Right lobe of liver (tissue), 6 donors: ENCODE measurements at places on chromosomes 2 and 18.

DNA sequence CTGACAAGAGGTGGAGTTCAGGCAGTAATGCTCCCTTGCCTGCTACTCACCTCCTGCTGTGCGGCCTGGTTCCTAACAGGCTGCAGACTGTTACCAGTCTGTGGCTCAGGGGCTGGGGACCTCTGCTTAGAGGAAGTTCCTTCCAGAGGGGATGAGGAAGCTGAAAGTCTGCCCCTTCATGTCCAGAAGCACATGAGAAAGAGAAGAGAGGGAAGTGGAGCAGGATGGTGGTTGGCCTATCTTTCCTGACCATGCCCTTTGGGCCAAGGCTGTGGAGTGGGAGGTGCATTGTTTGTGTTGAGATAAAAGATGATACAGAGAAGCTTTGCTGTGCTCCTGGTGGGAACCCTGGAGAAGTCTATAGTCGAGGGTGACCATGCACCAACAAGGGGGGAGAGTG, 112.5 kb downstream of the LPIN1 start:
- no peak for DNase-seq

- no peak for DNase-seq
Observed at GRCh38 chr2:190781604-190782198, 98.9 kb upstream of the GLS start.

- no peak for DNase-seq
Observed at GRCh38 chr2:202032846-202033316, 774 bp upstream of the FZD7 start.

DNA sequence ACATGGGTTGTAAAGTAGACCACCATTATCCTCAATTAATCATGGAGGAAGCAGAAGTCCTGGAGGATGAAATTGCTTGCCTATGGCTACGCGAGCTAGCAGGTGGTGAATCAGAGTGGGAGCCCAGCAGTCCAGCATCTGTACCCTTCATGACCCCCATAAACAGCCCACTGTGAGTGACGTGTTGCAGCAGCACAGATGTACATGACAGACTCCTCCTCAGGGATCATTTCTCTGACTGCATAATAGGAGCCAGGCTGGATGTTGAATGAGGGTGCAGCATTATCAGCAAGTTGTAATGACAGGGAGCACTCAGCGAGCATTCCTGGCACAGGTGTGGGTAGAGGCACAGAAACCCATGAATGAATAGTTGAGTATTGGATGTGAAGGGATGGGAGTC, 339.3 kb downstream of the MYCN start:
- DNase-seq: no peak

DNA sequence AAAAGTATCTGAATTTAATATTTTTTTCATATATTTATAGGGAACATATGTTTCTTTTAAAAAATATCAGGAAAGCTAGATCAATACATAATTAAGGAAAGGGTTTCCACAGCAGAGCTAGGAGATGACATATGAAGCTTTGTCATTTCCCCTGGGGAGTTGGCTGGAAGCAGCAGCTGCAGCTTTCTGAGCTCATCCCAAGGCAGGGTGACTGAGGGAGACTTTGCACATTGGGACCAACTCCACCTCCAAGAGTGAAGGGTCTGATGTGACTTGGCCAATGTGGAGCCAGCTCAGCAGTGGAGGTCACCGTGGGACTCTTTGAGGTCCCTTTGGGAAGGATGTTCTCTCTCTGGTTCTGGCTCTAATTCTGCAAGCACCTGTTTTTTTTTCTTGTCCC, 315.1 kb downstream of the RDH14 start:
- DNase-seq: no peak

- no peak for DNase-seq
Observed at GRCh38 chr2:28979041-28979440, 2.1 kb upstream of the TOGARAM2 start.

GRCh38 chr18:13518382-13518781, 208.0 kb downstream of the FAM210A start:
- DNase-seq: no peak

DNA sequence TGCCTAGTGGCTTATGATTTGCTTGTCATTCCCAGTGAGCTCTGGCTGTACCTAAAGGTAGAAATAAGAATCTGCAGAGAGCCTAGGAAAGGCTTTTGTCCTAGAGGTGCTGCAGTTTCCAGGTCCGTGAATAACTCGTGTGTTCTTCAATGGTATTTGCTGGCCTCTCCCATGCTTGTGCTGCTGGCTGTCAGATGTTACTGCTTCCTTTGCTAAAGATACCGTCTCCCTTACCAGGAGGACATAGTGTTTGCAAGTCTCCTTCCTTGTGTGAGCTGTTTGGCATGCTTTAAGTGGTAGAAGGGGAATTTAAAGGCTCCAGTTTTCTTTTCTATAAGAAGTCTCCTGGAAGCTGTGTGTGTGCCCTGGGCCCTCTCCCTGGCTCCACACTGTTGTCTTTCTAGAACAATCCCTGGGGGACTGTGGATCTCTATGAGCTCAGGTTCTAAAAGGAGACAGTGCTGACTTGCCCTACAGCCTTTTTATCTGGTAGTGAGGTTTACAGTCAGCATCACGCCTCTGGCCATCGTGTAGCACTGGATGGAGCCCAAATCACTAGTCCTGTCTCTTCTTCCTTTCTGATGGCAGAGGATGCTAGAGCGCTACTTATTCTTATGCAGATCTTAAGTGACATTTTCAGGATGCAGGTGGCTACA, 65.8 kb downstream of the RNF144A start:
- DNase-seq: no peak

DNA sequence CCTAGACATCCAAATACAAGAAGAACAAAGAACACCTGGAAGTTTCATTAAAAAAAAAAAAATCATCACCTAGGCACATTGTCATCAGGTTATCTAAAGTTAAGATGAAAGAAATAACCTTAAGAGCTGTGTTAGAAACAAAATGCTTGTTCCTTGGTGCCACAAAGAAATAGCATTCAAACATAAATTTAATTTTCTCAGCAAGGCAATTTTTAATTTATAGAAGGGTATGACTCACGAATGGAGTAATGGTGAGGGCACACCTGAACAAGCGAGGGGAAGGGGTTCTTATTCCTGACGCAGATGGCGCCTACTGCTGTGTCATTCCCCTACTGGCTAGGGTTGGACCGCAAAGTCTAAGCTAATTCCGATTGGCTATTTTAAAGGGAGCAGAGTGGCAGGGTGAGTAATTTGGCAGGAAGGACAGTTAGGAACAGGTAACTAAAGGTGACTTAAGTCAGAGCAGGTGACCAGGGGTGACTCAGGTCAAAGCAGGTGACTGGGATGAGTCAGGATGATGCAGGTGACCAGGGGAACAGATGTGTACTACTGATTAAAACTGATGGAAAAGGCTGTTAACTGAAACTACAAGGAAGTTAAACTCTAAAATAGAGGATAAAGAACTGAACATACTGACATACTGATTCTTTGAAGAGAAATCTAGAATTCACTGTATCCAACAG, 30.0 kb upstream of the TWSG1 start:
- DNase-seq: no peak

- no peak for DNase-seq
Observed at GRCh38 chr18:72075040-72075439, 469.1 kb downstream of the CBLN2 start.

GRCh38 chr2:61460163-61460562, 10.7 kb downstream of the USP34 start:
- no peak for DNase-seq

DNA sequence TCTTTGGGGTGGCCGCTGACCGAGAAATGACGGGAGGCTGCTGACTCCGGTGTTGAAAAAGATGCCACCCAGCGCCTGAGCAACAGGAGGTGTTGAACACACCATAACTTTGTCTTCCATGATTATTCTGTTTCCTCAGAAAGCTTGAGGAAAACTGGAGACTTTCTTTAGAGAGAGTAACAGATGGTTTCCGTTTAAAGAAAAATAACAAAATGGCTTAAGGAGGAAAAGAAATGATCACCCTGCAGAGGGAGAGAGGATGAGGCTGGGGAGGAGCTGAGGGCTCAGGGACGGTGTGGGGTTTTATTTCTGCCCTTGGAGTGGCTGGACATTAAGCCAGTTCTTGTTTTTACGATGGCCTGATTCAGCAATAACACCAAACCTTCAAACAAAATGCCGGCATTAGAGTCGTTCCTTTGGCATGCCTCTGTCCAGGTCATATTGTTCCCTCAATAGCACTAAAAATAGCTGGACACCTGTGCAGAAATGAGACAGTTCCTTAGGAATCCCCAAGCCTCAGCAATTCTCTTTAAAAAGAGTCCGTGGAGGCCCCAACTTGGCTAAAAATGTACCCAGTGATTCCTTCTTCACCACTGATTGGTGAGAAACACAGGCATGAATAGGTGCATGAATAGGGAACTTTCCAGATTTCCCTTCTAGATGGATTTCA, 182.4 kb downstream of the ALPK2 start:
- DNase-seq: no peak

DNA sequence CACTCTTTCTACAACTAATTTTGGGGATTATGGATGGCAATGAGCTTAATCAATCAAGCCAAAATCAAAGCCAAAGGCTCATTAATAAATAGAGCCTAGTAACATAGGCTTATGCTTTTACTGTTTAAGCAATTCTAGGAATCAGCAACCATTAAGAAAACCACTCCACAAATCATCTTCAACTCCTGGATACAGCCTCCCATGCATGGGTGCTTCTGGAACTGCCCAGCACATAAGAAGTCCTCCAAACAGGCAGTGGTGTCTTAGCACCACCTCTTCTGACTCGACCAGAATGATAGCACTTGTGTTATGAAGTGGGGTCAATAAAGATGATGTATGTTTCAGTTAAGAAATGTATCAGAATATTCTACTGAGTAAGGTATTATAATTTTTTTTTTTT, 104.4 kb upstream of the SERPINE2 start:
- DNase-seq: no peak

- no peak for DNase-seq
Observed at GRCh38 chr2:7516484-7517063, 599.4 kb downstream of the RNF144A start.

GRCh38 chr2:27024188-27024587, 8.6 kb upstream of the TMEM214 start:
- DNase-seq: no peak

DNA sequence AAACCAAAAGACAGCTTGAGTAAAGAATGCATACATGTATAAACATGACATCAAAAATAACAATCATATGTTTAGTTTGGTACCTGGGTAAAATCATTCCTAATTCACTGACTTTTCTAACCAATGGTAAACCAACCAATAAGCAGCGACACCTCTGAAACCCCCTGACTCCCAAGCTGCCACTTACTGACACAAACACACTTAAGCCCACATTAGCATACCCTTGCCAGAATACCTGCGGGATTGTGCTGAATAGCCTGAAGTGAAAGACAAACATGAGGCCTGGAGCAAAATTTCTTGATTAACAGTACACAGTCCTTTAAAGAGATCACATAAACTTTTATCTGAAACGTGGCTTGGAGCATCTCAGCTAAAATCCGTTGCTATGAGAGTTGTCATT, 902.9 kb downstream of the TMEM182 start:
- DNase-seq: no peak

DNA sequence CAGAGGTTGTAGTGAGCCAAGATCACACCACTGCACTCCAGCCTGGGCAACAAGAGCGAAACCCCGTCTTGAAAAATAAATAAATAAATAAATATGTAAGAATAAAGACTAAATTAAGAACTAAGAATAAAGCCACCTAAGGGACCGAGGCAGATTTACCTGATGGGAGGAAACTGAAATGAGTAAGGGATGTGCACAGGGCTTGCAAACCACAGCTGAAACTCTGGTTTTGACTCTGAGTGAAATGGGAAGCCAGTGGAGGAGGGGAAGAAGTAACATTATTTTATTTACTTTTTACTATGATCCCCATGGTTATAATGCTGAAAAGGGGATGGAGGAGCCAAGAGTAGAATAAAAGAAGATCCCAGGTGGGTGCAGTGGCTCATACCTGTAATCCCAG, 107.3 kb downstream of the CABYR start:
- no peak for DNase-seq

- DNase-seq: no peak
Observed at GRCh38 chr2:69131983-69132675, 119.2 kb downstream of the ANTXR1 start.

- DNase-seq: no peak
Observed at GRCh38 chr18:54165450-54165849, 59.0 kb downstream of the MBD2 start.

DNA sequence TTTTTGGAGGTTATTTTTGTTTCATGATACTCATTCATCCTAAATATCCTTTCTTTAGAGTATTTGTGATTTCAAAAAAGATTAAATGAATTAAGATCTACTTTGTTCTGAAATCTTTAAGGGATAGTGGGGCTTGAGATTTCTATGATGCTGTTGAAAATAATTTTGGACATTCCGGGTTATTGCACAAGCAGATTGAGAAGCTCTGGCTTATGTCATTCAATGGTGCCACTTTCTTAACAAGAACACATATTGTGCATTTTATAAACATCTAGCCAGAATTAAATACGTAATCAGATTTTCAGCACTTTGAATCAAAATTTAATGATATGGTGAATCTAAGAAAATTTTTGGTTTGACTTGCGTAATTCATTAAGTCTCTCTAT, 207.7 kb upstream of the COL3A1 start:
- DNase-seq: no peak

- no peak for DNase-seq
Observed at GRCh38 chr2:120257522-120257921, 4.9 kb downstream of the RALB start.

- no peak for DNase-seq
Observed at GRCh38 chr2:81495556-81495955, 1191.0 kb upstream of the LRRTM1 start.

DNA sequence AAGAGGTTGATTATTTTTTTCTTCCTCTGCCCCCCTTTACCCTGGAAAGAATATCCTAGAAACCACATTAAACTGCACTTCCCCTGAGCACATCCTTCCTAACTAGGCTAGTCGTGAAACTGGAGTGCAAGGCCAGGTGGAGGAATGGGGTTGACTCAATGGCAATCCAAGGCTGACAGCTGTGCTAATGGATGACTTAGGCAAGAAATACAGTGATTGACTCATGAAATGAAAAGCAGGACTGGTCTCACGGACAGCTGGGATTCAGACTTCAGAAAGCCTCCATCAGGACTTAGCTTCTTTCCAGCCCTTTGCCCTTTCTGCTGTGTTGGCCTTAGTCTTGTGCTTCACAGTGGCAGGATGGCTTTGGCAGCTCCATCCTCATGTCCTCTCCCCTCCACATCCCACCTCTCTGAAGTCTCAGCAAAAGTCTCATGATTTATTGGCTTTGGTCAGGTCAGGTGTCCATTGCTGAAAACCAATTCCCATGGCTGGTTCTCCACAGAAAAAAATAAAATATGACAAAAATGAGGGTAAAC, 33.8 kb downstream of the INSIG2 start:
- DNase-seq: no peak

DNA sequence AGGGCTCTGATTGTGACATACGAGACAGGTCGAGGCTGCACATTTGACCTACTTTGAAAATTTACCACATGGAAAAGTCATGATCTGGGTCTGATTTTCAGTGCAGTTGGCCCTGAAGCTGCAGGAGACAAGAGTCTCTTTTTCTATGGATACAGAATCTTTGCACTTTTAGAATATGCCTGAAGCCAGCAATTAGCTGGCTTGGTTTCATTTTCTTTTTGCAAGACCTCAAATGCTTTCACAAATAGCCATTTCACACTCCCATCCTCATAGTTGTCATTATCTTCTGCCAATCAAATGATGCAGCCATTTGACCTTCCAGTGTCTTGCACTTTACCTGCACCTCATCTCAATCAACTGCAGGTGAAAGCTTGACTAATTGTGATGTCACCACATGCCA, 59.0 kb downstream of the GPR39 start:
- no peak for DNase-seq

GRCh38 chr2:197212344-197213262, 98.0 kb downstream of the ANKRD44 start:
- no peak for DNase-seq

GRCh38 chr2:159890551-159891266, 92.7 kb upstream of the CD302 start:
- no peak for DNase-seq
